ENCODE measurements at places on chromosomes 11 and 22.

- DNase-seq = no peak
Measured at GRCh38 chr11:59611570-59612565, 3.7 kb downstream of the OSBP start.

DNA sequence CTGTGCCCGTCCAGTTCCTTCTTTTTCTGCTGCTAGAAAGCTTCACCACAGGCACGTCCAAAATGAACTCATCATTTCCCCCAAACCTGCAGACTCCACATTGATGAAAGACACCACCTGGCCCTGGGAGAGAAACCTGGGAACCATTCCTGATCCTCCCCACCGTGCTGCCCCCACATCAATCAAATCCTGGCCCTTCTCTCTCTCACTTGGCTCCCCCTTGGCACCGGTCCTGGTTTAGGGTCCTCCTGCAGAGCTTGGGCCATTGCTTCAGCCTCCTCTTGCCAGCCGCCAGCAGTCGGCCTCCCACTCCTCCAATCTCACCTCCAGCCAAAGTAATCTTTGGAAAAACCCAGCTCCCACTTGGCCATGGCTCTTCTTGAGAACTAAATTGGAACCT lies 38.5 kb downstream of the RIBC2 start:
- no peak for DNase-seq

- no peak for DNase-seq
Measured at GRCh38 chr22:20988573-20989322, 6.7 kb downstream of the LZTR1 start.

DNA sequence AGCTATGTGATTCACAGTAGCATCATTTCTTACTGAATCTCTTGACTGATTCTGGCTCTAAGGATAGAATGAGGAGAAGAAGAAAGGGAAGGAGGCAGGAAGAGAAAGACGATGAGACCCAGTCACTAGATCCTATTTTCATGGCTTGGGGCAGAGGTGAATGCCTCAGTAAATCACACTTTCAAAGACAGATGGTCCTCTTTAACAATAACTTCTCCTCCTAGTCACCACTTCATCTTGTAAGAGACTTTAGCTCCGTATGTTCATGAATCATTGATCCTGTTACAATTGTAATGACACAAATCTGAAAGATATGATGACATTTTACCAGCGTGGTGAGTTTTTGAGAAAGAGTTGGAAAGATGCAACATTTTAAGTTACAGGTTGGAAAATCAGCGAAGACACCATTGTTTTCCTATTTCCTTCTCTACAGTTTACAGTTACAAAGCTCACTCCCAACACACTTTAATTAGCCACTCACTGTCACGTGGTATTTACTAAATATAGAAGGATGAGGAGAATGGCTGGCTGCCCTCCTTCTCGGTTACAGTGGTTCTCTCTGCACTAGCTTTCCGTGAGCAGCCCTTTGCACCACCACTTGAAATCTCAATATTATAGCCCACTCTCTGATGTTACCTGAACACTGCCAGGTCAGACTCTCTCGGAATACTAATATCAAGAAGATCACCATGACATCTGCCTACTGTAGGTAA lies 205.8 kb downstream of the CADM1 start:
- no peak for DNase-seq

- DNase-seq = no peak
Measured at GRCh38 chr11:122209619-122210366, 93.8 kb upstream of the BLID start.

- no peak for DNase-seq
Measured at GRCh38 chr22:19175602-19176174, 2.8 kb downstream of the SLC25A1 start.

- DNase-seq = no peak
Measured at GRCh38 chr11:133809569-133810491, 35.5 kb downstream of the SPATA19 start.

GRCh38 chr11:11422411-11423128 lies 69.5 kb upstream of the CSNK2A3 start:
- DNase-seq = no peak

DNA sequence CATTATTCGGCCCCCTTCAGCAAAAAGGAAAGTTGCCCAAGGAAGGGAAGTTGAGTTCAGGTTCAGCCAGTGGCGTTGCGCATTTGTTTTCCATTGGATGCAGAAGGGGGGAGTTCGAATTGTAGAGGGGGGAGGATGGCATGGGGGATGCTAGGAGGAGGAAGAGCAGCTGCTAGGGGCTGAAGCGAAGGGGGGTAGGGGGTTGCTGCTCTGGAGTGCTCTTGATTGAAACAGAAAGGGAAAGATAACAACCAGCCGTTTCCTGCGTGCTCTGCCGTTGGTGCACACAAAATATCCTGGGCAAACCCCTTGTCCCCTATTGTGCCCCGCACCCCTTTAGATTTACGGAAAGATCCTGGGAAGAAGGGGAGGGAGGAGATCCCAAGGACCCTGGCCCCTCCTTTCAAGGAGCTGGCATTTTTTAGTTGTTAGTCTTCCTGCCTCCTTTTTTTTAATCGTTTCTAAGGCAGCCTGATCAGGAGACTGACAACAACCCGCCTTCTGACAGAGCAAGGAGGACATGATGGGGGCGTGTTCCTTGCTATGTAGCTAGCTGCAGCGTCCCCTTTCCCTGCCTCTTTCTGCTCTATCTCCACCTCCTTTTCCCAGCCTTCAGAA lies 2.1 kb downstream of the KMT2A start:
- DNase-seq = no peak

DNA sequence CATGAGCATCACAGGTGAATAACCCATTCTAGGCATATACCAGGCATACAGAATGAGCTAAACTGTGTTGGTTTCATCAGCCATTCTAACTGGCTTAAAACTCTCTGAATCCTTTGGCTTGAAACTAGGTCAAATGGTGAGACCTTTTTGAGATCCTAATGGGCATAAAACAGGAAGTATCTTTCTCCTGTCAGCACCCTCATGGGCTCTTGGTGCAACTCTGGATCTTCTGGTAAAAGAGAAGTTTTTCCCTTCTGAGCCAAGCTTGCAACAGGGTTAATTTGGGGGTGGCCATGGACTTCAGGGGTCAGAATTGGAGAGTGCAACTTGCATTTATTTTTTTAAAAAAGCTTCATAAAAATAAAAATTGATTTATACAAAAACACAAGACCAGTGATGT lies 67.9 kb upstream of the GRAMD1B start:
- DNase-seq = no peak

DNA sequence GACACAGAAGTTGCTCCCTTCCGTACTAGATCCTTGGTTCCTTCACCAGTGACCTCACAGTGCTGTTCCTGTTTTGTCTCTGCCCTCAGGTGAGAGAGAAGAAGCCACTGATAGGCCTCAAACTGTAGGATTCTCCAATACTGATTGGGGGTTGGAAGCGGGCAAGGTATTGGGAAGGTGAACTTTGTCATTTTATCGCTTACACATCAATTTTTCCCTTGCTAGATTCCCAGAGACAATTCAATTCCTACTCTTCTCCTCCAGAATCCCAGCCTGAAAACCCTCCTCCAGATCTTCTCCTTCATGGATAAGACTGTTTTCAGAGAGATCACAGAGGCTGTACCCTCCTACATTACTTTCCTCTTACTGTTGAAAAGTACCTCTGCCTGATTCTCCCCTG lies 9.4 kb upstream of the OR2D3 start:
- DNase-seq = no peak

DNA sequence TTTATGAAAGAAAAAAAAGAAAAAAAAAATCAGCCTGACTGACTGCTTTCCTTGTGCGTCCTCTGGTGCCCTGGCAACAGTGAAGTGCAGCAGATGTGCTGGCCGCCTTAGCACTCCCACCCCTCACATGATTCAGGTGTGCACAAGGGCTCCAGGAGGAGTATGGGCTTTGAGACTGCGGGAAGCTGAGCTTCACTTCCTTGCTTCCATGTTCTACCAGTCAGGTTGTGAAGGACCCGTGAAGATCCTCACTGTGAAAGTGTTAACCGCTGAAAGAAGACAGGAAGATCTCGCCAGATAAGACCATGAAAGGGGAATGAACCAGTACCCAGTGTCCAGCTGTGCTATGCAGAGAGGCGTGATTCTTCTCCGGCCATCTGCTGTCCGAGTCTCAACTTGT lies 48.2 kb downstream of the HIRA start:
- no peak for DNase-seq

All from stimulated activated CD8-positive, alpha-beta memory T cell treated with anti-CD3 and anti-CD28 coated beads, Interleukin-4, amount 100 ng/mL, for 1 hour (primary cell).